ENCODE measurements at places on chromosomes 6 and 20.

DNA sequence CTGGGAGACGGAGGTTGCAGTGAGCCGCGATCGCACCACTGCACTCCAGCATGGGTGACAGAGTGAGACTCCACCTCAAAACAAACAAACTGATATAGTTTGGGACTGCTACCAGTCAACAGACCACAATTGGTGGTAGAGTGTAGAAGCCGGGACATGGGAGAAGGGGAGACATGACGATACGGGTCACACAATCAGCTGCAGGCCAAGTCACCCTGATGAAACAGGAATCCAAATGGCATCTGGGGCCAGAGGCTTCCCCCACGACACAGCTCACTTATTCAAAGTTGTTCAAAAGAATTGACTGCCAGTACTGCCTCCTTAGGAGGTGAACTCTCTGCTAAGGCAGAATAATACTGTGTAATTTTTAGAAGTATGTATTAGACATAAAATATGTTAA is 27.5 kb downstream of the AMD1 start:
- DNase-seq, result no peak

- DNase-seq, result no peak
These were observed 113.5 kb downstream of the OTOR start for GRCh38 chr20:16861708-16862107.

DNA sequence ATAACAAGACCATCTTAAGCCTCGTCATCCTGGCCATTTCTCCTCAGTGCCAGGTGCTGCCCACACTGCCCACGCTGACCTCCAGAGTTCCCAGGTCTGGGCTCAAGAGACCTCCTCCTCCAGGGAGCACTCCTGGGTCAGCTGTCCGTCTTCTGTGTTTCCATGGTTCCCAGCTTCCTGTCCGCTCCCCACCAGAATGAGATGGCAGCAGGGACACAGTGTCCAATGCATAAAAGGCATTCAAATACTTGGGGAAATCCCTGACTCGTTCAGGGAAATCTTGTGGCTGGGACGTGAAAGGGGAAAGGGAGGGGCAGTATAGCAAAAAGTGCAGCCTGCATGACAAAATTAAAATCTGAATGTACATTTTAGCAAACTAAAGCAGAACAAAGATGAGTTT is 54.3 kb downstream of the SLC23A2 start:
- no peak for DNase-seq

DNA sequence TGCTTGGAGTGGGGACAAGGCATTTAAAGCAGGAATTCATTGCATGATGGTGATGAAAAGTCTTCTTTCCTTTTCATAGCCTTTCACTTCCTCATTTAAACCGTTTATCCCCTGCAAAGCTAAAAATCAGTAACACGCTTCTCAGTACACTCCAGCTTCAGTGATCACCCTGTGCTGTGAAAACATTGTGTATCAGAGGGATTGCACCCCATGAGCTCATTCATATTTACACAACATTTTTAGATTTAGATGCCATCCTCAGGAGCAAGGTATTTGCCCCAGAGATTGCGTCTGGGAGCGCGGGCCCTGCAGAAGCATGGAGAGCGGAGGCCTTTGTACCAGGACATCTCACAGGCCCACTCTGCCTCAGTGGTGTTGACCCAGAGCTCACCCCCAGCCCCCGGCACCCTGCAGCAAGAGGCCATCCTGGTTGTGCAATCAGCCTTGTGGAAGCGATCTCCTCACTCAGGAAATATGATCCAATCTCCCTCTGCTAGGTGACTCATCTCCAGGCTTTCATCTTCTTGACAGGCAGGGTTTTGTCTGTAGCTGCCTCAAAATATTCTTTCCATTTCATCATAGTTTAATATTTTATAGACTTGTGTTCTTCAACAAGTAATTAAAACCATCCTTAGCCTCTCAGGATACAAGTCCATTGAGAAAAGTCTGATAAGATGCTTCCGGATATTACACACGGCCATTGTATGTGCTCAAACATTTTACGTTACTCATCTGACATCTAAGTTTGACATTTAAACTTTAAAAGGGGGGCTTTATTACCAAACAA is 38.9 kb upstream of the THBS2 start:
- DNase-seq, result no peak
